CD4-positive, alpha-beta T cell treated with Interleukin-4 for 4 hours (primary cell): ENCODE measurements at places on chromosomes 7 and 10.

DNA sequence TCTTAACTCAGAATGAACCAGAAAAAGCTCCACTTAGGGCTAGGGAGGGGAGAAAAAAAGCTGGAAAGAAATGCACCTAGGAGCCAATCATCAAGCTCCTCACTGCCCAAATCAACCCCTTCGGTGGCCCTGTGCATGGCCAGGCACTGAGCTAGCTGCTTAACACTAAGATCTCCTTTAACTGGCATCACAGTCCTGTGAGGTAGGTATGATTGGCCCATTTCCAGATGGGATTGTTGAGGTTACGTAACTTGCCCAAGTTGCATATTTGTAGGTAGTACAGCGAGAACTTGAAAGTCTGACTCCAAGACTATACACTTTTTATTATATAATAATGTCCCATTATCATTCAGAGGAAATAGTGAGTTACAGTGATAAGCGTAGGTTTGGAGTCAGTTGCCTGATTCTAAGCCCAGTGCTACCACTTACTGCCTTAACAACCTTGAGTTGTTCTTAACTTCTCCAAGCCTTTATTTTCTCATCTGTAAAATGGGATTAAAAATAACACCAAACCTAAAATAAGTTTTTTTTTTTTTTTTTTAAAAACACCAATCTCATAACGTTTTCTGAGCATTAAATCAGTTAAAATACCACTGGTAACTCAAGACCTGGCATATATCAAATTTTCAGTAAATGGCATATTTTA lies 37.2 kb upstream of the ACSL5 start:
- DNase-seq, result no peak

DNA sequence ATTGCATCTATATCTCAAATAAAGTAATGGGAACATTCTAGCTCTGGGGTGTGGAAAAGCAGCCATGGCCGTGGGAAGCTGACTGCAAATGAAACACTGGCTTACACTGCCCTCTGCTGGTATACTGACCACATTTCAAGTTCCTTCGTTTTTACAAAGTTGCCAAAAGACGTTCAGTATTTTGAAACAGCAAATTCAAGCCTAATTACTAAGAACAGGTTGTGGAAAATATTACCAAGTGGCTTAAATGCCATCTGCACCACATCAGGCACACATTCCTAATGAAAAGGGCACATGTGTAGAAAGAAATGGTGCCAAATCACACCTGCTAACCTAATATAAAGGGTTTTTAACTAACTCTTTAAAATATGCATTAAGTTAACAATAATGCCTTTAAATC lies 83.9 kb downstream of the JAZF1 start:
- peak; percentile 59 for DNase-seq

DNA sequence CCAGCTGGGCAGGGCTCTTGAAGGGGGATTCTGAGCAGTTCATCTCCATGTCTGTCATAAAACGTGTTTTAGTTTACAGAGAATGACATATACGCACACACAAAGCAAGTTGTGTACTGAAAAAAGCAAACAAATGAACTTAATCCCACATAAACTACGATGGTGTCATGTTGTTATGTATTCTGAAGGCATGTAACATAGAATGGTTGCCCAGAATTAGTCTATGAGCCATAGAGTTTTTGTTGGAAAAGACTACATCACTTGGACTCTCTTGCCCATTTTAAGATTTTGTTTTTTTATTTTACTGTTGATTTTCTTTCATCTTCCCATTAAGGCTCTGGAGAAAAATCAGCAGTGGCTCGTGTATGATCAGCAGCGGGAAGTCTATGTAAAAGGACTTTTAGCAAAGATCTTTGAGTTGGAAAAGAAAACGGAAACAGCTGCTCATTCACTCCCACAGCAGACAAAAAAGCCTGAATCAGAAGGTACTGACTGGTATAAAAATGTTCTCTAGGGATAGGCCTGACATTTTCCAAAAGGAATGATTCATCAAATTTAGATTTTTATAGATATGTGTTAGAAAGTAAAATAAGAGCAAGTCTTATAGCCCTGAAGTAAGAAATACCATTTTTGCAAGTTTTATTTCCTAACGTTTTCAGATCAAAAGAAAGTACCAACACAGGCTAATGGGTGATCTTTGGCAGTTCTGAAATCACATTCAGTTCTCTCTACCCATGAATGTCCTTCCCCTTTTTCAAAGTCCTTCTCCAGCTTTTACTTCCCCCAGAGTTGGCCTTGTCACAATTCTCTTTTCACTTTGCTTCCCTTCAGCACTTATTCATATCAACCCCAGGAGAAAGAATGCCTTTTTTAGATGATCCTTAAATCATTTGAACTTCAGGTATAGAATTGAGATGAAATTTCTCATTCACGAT lies 18.9 kb downstream of the CEP55 start:
- DNase-seq, result no peak

GRCh38 chr7:26233902-26234511 lies 32.5 kb downstream of the CBX3 start:
- DNase-seq, result no peak

DNA sequence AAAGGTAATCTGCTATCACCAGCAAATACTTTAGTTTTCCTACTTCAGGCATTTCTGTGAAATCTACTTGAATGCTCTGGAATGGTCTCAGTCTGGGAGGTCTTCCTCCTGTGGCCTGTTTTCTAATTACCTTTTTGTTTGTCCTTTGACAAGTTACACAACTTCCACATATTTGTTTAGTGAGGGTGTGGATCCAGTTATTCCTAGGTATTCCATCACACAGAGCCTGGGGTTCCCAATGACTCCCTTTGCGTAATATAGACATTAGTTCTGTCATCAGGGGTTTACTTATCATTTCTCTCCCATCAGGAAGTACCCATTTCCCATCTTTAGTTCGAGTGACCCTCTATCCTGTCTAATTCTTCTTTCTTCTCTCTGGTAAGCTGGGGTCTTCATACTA lies 28.1 kb upstream of the ELOVL3 start:
- DNase-seq, result no peak

- DNase-seq, result no peak
Observed at GRCh38 chr10:43099928-43100327, 23.1 kb downstream of the RET start.

DNA sequence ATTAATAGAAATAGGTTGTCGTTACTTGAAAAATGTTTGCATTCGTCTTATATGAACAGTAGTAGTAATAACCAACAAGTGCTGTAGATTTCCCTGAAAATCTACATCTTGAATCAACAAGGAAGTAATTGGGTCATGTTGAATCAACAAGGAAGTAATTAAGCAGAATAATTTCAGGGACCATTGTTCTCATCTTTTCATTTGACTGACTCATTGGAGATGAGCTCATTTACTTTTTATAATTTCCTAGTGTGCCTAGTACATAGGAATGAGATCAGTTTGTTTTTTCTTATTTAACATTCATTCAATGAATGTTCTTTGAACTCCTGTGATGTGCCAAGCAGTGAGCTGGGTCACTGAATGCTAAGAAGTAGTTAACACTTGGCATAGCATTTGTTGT lies 8.2 kb downstream of the CLDN12 start:
- DNase-seq, result no peak

- DNase-seq, result no peak
Observed at GRCh38 chr10:131983780-131984179, 2.1 kb upstream of the BNIP3 start.
